Activated T-cell treated with anti-CD3 and anti-CD28 coated beads for 4 hours (primary cell): ENCODE measurements at places on chromosomes 5 and 9.

DNA sequence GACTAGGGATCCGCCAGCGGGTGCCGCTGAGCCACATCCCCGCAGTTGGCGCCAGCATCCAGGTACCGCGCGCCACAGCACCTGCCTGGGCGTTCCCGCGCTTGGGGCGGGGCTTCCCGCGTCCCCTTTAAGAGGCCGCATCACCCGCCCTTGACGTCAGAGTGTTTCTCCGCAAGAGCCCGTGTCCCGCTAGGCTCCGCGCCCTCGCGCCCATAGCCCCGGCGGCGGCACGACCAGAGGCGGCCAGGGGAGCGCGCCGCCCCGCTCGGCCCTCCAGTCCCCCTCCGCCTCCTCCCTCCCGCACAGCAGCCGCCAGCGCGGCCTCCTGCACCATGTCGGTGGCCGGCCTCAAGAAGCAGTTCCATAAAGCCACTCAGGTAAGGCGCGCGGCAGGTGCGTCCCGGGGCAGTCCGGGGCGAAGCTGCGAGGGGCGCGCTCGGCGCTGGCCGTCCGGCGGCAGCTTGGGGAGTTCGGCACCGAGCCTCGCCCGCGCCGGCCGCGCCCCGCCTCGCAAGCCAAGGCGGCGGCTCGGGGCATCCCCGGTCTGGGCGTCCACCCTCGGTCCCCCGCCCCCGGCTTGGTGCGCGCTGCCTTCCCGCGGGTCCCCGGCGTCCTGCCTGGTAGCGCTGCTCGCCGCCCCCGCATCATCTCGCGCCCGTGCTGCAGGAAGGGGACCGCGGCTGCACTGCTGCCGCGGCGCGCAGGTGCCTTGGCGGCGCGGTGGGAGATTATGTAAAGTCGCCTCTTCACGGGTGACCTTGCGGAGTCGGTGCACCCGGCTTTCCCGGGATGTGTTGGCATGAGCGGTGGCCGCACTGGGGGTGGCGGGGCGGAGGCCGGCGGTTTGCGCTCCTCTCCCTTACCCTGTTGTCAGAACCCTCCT lies at the start of gene SH3GL2:
Gene SH3GL2 (plus strand): TSS at position 156 of the 883 bp plus-strand sequence.
- DNase-seq: no peak

GRCh38 chr5:17261075-17261474 lies 43.6 kb downstream of the BASP1 start:
- DNase-seq: no peak

DNA sequence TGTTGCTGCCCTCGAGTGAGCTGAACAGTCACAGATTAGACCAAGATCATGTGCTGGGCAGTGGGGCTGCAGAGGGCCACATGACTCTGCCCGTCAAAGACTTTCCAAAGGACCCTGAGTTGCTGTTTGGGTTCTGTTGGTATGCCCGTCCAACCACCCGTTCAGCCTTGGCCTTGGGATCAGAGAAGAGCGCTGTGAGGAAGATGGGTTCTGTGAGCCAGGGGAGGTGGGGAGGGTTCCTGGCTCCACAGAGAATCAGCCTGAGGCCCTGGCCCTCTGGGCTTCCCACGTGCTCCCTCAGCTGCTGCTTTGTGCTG lies 72.6 kb downstream of the RGS3 start:
- no peak for DNase-seq

GRCh38 chr9:105070176-105070575 lies 142.2 kb upstream of the ABCA1 start:
- no peak for DNase-seq

- DNase-seq: no peak
Observed at GRCh38 chr5:156043351-156043750, 283.6 kb upstream of the SGCD start.

- no peak for DNase-seq
Observed at GRCh38 chr9:18472841-18473251, 1.1 kb upstream of the ADAMTSL1 start.

DNA sequence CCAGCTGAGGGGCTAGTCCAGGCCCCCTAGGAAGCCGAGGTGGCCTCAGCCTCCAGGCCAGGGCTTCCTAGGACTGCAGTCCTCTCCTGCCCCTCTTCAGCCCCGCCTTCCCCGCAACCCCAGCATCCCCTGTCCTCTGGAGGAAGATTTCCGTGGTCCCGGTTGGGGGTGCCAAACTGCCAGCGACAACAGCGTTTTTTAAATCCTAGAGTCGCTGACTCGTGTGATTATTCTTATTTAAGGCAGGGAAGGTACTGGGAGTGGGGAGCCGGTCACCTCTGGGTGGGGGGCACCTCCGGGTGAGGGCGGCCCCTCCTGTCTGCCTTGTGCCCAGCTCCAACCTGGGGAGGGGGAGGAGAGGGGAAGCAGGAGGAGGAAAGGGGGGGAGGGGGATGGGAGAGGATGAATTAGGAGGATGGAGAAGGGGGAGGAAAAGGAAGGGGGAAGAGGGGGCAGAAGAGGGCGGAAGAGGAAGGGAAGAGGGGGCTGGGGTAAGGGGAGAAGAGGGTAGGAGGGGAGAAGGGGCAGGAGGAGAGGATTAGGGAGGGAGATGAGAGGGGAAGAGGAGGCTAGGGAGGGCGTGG lies 173.1 kb upstream of the IER5L start:
- no peak for DNase-seq

- DNase-seq: no peak
Observed at GRCh38 chr5:100260968-100261367, 274.2 kb upstream of the FAM174A start.

- DNase-seq: no peak
Observed at GRCh38 chr9:26012797-26013196, 334.6 kb upstream of the TUSC1 start.

DNA sequence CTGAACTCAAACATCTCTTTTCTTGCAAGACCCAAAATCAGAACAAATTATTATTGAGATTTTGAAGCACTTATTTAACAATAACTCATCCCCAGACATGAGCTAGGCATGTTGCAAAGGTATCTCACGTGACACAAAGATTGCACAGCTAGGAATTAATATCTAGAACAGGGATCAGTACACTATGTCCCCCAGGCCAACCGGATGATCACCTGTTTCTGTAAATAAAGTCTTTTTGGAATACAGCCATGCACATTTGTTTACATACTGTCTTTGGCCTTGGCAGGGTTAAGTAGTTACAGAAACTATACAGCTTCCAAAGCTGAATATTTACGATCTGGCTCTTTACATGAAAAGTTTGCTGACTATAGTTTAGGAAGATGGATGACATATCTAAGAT lies 287.7 kb downstream of the ACTL7B start:
- DNase-seq: no peak

GRCh38 chr5:92364986-92365550 lies 982.0 kb upstream of the ARRDC3 start:
- DNase-seq: no peak

DNA sequence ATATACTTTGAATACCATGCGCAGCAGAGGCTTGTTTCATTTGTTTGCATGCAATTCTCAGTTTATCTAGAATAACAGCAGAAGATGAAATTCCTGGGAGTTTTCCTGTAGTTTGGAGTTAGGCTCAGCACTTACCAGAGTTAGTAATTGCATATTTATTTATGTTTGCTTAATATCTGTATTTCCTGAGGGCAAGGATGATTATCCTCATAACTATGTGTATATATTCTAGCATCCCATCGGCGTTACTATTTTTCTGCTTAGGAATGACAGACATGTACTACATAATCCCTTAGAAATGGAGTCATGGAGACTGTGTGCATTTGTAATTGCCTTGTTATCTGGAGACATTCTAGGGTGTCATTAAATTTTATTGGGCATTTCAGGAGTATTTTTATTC lies 1184.8 kb downstream of the DTWD2 start:
- no peak for DNase-seq

GRCh38 chr5:371811-372555 lies 50.5 kb downstream of the AHRR start:
- DNase-seq: no peak

GRCh38 chr9:116174347-116174746 lies 20.8 kb downstream of the PAPPA start:
- no peak for DNase-seq

DNA sequence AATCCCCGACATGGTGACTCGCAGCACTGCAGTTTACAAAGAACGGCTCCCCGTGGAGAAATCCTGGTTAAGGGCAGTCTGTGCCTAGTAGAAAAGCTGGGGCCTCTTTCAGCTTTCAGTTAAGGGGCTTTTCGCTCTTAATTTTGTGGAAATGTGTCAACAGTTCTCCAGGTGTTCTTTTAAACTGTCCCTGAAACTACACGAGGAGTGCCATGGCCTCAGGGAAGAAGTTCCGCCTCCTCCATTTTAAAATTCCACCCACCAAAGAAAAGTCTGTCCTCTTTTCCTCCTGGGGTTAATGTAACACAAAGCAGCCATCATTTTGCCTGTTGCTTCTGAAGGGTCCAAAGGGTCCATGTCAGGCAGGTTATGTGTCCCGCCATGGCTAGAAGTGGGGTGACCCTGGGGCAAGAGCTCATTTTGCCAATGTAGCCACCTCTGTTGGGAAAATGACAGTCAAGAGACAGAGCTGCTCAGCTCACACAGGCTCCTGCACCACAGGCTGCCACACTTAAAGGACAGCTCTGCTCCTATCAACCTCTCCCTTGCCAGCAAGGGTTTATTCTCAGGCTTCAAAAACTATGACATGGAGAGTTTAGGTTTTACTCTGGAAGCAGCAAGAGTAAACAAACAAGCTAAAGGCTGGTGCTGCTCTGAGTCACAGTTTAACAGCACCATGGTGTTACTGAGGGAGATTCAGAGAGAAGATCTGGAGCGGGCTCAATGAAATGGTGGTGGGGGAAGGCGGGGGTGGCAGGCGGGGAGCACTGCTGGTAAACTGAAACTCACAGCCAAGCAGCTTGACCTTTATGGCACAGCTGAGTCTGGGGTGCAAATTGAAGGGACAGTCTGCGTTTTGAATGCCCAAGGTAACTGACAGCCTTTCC lies 3.2 kb downstream of the WHRN start:
- DNase-seq: no peak

DNA sequence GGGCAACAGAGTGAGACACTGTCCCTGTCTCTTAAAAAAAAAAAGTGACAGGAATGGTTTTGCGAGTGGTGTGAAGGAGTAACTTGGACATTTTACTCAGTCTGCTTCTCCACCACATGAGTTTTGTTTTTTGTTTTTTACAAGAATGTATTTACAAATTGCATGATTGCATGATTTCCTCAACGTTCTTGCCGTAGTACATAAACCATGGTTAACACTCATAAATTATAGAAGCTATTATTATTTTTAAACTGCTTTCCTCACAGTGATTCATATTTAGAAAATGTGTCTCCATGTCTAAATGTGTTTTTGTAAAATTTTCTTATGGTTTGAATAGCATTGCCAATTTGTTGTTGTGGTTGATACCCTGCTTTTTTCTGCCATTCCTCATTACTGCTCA lies 220.0 kb downstream of the GOLPH3 start:
- no peak for DNase-seq

GRCh38 chr5:135235551-135236227 lies 163.3 kb downstream of the MACROH2A1 start:
- DNase-seq: no peak

- no peak for DNase-seq
Observed at GRCh38 chr5:36363101-36363500, 61.4 kb upstream of the RANBP3L start.

DNA sequence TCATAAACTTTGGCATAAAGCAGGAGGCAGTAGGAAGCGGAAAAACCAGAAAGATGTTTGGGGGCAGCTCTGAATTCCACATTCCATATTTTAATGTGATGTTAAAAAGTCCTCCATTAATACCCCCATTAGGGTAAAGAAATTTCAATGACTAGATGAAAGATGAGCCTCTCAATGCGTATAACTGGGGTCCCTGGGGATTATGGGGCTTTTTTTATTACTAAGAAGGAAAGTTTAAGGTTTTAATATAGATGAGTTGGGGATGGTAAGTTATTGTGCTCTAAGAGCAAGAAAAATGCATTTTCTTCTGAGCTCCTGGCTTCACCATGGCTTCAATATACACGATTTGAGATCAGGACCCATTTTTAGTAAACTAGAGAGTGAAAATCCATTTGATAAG lies 321.9 kb downstream of the CDK5RAP2 start:
- no peak for DNase-seq

DNA sequence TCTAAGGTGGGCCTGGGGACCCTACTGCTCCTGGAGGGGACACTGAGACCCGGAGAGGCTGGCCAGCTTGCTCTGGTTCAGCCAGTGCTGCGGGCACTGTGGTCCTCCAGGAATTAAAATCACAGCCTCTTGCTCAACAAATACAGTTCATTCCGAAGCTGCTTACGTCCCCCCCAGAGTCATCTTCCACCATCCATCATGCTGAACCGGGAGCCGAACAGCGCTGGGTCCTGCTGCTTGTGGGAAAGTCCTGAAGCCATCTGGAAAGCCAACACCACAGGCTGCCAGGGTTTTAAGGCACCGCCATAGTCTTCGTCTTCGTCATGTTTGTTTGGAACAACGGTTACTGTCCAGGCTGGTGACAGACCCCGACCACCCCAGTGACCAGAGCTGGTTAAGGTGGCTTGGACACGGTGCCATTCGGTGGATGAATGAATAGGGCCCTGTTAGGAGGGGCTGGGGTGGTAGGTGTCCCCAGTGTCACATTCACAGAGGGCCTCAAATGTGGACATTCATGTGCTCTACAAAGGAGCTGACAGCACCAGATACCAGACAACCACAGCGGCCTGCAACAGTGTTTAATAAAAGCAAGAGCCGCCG lies 81.6 kb upstream of the PHYKPL start:
- no peak for DNase-seq

- no peak for DNase-seq
Observed at GRCh38 chr9:94995048-94995693, 268.7 kb downstream of the AOPEP start.

- no peak for DNase-seq
Observed at GRCh38 chr5:175531361-175531760, 53.0 kb downstream of the SFXN1 start.

DNA sequence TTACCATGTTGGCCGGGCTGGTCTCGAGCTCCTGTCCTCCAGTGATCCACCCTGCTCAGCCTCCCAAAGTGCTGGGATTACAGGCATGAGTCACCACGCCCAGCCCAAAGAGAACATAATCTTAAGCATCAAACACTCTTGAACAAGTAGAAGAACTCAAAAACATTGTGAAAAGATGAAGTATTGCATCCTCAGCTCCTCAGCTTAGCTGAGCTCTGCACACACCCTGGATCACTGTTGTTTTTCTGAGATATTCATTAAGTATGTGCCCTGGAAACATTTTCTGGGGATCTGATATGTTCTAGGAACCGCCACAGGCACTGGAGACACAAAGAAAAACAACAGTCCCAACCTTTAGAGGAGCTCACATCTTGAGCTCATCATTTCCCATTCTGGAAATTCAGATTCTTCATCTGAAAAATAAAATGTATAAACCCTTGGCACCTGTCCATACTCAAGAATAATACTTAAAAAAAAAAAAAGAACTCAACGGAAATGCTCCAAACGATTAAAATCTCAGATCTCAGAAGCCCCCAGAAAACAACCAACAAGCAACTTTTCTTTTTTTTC lies 62.2 kb upstream of the ZNF462 start:
- no peak for DNase-seq

- no peak for DNase-seq
Observed at GRCh38 chr5:92962752-92963151, 618.3 kb downstream of the NR2F1-AS1 start.
